ENCODE measurements at places on chromosomes 6 and 20.

DNA sequence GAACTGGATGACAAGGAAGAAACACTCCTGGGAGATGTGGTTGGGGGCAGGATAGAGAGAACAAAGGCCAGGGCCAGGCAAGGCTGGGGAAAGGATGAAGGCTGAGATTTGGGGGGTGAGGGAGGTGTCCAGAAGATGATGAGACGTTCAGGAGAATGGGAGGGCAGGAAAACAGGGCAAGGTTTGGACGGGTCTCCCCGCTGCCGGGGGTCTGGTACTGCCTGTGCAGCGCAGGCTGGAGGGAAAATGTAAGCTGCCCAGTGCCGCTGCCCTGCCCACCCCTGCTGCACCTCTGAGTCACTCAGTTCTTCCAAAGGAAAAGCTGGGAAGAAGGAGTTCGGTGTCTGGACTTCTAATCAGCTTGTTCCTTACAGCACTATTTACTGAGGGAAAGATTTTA lies 130.9 kb downstream of the DTNBP1 start:
- no peaks in the 10 kb centered on the region for H3K27me3 ChIP-seq
- H3K27ac ChIP-seq, result no peak overlapping the region
- H3K4me3 ChIP-seq, result no peak overlapping the region
- DNase-seq, result no peak

GRCh38 chr6:139650941-139651340 lies 276.5 kb upstream of the CITED2 start:
- H3K4me1 ChIP-seq, result no peaks in the 10 kb centered on the region
- H3K36me3 ChIP-seq, result no peaks in the 10 kb centered on the region
- H3K27me3 ChIP-seq, result no peaks in the 10 kb centered on the region
- no peak overlapping the region for H3K27ac ChIP-seq
- H3K4me3 ChIP-seq, result no peak overlapping the region

DNA sequence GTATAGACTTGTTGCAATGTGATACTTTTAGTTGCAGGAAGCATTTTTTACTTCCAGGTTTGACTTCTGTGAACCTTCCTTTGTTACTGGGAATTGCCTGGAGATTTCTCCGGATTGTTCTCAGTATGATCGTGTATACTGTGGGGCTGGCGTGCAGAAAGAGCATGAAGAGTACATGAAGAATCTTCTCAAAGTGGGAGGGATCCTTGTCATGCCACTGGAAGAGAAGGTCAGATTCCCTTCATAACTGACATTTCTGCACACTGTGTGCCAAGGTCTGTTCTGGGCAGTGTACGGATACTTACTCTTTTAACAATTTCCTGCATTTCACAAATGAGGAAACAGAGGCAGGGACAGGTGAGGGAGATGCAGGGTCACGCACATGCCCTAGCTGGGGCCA lies 9.7 kb downstream of the PCMTD2 start:
- no peak for DNase-seq
- H3K4me3 ChIP-seq, result no peak overlapping the region
- no peaks in the 10 kb centered on the region for H3K27me3 ChIP-seq

GRCh38 chr6:16625291-16626265 lies 135.7 kb downstream of the ATXN1 start:
- H3K4me1 ChIP-seq, result peaks cover 23% of the 10 kb centered on the region
- H3K4me3 ChIP-seq, result no peak overlapping the region
- H3K27me3 ChIP-seq, result no peaks in the 10 kb centered on the region

DNA sequence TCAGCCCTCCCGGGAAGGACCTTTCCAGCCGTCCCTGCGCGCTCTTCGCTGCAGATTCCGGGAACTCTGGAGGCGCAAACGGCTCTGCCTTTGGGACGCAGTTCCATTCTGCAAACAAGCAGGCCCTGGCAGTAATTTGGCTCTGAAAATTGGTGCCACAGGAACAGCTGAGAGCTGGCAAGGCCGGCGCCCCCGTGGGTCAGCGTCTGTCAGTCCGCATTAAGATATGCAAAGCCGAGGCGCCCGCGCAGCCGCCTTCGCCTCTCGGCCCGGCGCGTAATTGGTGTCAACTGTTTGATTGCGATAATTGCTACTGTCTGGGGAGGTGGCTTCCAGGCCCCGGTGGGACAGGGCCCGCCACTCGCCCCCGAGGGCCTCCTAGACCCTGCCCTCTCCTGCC lies 73.6 kb downstream of the NCR2 start:
- no peak overlapping the region for H3K4me3 ChIP-seq
- H3K27ac ChIP-seq, result no peak overlapping the region
- peaks cover 23% of the 10 kb centered on the region for H3K27me3 ChIP-seq
- H3K4me1 ChIP-seq, result no peaks in the 10 kb centered on the region
- no peak for DNase-seq

- H3K4me3 ChIP-seq, result no peak overlapping the region
- DNase-seq, result no peak
- H3K27me3 ChIP-seq, result no peaks in the 10 kb centered on the region
- no peak overlapping the region for H3K27ac ChIP-seq
- H3K4me1 ChIP-seq, result no peaks in the 10 kb centered on the region
- H3K36me3 ChIP-seq, result no peaks in the 10 kb centered on the region
Measured at GRCh38 chr6:68826501-68826900, 191.4 kb downstream of the ADGRB3 start.

DNA sequence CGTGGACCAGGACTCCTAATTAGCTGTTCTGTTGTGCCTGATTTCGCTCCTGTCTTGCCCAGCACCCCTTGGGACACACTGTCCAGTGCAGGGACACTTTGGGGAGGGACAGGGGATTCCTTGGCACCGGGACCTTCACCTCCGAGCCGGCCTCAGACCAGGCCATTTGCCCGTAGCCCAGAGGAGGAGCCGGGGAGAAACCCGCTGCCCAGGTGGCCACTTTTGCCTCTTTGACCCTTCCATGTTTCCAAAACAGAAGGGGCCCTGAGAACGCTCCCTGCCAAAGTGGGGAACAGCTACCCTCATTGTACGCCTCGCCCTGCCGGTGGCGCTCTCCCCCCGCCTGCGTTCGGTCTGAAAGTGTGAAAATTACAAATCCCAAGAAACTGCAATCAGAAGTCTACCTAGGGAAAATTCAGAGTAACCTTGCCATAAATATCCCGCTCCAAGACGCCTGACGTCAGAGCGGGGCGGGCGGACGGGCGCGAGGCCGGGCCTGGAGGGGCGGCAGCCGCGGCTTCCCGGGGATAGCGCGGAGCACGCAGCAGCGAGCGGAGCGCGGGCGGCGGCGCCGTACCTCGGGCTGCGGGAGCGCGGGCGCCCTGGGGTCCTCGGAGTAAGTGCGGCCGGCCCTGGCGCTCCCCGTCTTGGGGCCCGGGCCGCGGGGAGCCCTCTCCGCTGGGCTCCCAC lies at the start of gene DAAM2:
Gene DAAM2, plus strand, starts transcription at position 527 of the 690 bp plus-strand sequence. CDS start 63,927 bp downstream, outside the sequence.
- no peaks in the 10 kb centered on the region for H3K36me3 ChIP-seq
- peak; percentile 54 for DNase-seq
- H3K4me3 ChIP-seq, result peak within 1 kb of the TSS; percentile 68
- H3K4me1 ChIP-seq, result peaks cover 18% of the 10 kb centered on the region

DNA sequence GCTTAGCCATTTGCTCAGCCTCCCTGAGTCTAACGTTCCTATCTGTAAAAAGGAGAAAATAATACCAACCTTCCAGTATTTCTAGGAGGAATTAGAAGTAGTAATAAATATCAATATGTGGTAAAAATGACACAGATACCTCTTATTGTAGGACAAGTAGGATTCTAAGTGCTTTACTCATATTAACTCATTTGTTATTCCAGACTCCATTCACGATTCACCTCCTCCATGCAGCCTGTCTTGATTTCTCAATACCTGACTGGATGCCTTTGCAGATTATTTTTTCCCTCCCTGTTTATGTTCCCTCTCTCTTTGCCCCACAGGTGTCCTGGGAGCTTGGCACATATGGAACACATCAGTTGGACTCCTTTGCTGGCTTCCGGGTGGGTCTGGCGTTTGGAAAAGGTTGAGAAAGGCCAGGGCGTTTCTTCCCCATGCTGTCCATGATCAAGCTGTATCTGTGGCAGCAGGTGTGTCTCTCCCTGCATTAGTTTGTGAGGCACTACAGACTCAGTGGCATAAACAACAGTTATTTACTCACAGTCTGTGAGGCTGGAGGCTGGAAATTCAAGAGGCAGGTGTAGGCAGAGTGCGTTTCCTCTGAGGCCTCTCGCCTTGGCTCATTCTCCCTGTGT lies 10.7 kb upstream of the DUSP22 start:
- no peaks in the 10 kb centered on the region for H3K4me1 ChIP-seq
- no peaks in the 10 kb centered on the region for H3K36me3 ChIP-seq
- H3K4me3 ChIP-seq, result no peak overlapping the region
- DNase-seq, result no peak
- no peaks in the 10 kb centered on the region for H3K27me3 ChIP-seq
- no peak overlapping the region for H3K27ac ChIP-seq

DNA sequence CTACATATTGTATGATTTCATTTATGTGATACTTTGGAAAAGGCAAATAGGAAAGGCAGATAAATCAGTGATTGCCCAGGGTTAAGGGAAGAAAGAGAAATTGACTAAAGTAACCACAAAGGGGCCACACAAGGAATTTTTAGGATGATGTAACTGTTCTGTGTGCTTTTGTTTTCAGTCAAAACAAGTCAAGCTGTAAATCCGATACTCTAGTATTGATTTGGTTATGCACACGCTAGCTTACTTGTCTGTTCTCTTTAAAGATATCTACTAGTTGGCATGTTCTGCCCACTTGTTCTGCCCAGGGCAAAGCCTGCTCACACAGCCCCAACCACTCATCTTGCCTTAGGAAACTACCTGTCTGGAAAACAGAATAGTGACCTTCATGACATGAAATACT lies 6.4 kb downstream of the FBXL4 start:
- H3K36me3 ChIP-seq, result no peaks in the 10 kb centered on the region
- DNase-seq, result no peak
- H3K27ac ChIP-seq, result no peak overlapping the region
- H3K4me1 ChIP-seq, result peaks cover 20% of the 10 kb centered on the region
- H3K4me3 ChIP-seq, result no peak overlapping the region

- H3K4me3 ChIP-seq, result no peak overlapping the region
- no peak overlapping the region for H3K27ac ChIP-seq
- H3K36me3 ChIP-seq, result no peaks in the 10 kb centered on the region
- H3K27me3 ChIP-seq, result no peaks in the 10 kb centered on the region
Measured at GRCh38 chr6:146103416-146104072, 74.7 kb downstream of the GRM1 start.

Data from gastrocnemius medialis (tissue), 4 donors.